ENCODE measurements at places on chromosomes 16 and 17.

DNA sequence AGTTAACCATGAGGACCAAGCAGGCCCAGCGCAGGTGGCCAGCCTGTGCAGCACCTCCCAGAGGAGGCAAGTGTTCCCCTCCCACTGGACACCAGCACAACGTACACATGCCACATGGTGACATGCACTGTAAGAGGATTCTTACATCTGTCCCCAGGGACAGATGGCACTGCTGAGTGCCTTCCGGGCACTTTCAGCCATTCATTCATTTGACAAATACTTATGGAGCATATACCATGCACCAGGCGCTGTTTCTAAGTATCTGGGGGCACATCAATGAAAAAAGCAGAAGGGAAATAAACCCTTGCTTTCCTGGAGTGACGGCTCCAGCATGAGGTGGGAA is 79.6 kb downstream of the GAS7 start:
- DNase-seq = no peak

DNA sequence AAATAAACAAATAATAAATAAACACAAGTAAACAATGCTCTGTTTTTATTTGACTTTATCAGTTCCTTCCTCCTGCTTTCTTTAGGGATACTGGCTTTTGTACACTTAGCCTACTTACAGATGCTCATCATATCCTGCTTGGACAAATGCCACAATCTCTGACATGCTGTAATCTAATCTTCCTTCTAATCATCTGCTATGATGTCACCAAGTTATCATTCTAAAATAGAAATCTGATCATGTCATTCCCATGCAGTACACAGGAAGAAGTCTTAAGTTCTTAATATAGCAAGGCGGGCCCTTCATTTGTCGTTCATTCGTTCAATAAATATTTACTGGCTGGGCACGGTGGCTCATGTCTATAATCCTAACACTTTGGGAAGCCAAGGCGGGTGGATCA is 9.1 kb upstream of the UBB start:
- no peak for DNase-seq

DNA sequence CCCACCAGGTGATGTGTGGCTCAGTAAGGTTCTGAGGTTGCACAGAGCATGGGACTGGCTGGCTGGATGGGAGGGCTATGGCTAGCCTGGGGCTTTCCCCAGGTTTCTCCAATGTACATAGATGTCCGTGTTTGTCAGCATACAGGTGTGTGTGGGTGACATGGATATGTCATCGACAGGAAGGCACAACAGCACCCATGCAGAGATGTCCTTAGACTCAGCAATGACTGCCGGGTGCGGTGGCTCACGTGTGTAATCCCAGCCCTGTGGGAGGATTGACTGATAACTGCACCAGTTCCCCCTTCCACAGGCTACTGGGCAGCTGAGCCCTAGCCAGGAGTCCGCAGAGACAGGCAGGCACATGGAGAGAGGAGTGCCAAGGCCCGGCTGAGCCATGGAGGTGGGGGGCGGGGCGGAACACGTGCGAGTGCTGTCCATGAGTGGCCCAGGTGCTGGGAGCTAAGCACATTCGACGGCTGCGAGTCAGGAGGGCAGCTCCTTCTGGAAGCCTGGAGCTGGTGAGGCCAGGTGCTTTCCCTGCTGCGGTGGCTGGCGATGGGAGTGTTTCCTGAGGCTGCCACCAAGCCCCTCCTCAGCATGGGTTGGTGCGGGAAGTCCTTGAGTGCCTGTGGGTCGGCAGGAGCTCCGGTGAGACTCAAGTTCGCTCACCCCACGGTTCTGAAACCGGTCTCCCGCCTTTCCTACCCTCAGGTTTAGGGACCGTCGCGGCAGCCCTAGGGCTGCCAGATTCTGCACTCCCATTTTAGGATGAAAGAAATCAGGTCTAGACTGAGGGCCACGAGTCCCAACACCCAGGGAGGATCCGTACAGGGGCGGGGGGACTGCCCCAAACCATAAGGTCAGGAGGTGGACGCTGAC is 858 bp upstream of the ASPSCR1 start:
- DNase-seq = peak; percentile 58

- no peak for DNase-seq
Measured at GRCh38 chr17:82281502-82282238, 8.2 kb upstream of the CSNK1D start.

DNA sequence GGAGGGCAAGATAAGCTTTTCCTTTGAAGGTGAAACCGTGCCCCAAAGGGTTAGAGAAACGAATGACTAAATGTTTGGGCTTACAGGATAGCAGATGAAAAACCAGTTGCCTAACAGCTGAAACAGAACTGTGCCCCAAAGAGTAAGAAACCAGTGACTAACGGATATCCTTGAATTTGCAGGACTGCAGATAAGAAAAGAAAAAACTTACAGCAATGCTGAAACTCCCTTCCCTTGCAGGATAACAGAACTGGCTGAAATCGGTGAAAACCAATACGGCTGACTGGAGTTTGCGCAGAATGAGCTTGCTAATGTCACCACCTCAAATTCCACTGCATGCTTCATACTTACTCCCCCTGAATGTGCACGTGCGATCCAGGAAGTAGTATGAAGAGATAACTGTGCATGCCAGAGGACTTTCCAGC is 175.2 kb upstream of the NLRP1 start:
- DNase-seq = no peak

DNA sequence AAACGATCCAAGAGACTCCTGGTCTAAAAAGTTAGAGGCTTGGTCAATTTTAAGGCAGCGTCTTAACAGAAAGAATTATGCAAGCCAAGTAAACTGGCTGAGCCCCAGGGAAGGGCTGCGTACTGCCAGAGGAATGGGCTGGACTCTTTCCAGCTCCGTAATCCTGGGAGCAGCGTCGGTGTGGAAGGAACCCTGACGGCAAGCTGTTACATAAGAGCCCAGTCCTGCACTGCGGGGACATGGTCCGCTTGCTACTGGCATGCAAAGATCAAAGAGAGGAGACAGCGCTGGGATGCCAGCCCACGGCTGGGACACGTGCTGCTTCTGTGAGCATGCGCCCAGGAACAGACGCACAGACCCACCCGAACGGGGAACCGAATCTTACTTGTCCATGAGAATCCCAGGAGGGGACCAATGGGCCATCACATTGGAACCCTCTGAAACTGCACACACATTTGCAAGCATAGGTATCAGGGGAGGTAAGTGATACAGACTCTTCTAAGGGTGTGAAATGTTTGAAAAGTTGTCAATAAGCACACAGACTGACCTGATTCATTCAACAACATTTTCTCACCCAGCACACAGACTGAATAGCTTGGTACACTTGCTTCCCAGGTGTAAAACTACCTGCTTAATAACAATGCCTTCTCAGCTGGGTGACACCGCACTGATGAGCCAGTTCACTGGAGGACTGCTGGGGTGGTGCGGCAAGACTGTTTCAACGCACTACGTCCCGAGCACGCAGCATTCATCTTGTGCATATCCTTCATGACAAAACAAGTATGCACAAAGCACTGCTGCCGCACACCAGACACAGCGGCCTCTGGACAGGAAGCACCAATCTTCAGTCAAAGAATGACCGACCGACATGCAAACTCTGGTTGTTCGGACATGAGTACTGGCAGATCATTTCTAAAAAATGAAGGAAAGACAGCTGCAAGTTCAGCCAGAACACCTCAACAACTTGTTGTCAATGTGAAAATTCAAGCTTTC is 94.9 kb downstream of the ANKRD11 start:
- DNase-seq = peak; percentile 43

GRCh38 chr17:42518046-42518754 is 17.8 kb upstream of the NAGLU start:
- peak; percentile 45 for DNase-seq

- no peak for DNase-seq
Measured at GRCh38 chr17:81390029-81390872, 5.0 kb upstream of the BAHCC1 start.

DNA sequence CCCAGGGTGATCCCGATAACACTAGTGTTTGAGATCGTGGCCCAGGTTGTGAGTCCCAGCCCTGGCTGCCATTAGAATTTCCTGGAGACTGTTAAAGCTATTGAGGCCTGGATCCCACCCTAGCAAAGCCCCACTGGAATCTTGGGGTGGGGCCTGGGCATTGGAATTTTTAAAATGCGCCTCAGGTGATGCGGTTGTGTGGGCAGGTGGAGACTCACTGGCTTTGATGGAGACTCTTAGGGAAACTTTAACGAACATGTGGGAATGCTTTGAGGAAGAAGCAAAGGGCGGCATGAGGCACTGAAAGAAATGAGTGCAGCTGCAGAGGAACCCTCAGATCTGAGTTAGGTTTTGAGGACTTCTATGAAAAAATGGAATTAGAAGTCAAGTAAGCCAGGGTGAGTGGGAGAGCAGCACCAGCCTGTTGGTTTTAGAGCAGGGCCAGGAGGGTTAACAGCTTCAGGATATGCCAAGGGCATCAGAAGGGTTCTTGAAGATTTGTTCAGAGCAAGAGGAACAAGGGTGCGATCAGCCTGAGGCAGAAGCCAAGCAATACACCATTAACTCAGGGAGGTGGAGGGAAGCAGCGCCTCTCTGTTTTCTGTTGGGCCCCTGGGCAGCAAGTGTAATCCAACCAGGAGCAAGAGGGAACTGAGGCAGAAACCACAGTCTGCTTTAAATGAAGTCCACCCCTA is 42.5 kb downstream of the KSR1 start:
- no peak for DNase-seq

DNA sequence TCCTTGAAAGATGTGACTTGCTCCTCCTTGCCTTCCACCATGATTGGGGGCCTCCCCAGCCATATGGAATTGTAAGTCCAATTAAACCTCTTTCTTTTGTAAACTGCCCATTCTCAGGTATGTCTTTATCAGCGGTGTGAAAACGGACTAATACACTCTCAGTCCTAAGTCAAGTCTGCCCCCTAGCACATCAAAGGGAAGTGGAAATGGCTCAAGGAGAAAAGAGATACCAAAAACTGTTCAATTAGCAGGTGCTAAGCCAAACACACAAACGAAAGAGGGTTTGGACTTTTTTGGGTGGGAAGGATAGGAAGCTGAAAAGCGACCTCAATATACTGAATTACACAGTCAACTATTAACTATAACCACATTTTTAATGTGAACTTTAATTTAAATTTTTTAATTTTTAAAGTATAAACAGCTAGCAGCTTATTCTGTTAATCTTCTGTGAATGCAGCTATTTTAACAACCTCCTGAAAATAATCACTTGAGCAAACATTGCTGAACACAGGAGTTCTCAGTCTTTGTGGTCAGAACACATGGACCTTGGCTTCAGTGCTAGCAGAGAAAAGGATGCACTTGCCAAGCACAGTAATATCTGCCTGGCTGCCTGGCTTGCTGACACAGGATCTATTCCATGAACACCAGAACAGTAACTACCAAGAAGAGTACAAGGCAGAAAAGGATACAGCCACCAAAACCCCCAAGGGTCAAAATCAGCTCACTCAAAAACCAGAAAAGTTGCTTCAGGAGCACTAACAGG is 10.9 kb downstream of the ZNF18 start:
- no peak for DNase-seq

GRCh38 chr17:8630802-8631553 is 453 bp upstream of the MYH10 start:
- DNase-seq = peak; percentile 99

DNA sequence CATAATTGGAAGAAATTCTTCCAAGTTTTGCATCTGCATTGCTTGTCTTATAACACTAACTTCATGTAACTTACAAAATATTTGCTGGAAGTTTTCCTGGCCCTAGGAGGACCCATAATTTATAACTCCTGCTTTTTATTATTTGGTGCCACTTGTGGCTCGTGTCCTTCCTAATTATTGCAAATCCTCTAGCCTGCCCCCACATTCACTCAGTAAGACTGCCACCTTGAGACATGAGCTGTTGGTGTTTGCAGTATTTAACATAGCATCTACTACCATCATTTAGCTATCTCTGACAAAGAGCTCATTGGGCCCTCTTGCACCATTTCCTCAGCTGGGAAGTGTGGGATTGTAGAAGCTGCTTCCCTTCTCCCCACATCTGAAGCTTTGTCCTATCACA is 49.5 kb downstream of the FTO start:
- DNase-seq = no peak

DNA sequence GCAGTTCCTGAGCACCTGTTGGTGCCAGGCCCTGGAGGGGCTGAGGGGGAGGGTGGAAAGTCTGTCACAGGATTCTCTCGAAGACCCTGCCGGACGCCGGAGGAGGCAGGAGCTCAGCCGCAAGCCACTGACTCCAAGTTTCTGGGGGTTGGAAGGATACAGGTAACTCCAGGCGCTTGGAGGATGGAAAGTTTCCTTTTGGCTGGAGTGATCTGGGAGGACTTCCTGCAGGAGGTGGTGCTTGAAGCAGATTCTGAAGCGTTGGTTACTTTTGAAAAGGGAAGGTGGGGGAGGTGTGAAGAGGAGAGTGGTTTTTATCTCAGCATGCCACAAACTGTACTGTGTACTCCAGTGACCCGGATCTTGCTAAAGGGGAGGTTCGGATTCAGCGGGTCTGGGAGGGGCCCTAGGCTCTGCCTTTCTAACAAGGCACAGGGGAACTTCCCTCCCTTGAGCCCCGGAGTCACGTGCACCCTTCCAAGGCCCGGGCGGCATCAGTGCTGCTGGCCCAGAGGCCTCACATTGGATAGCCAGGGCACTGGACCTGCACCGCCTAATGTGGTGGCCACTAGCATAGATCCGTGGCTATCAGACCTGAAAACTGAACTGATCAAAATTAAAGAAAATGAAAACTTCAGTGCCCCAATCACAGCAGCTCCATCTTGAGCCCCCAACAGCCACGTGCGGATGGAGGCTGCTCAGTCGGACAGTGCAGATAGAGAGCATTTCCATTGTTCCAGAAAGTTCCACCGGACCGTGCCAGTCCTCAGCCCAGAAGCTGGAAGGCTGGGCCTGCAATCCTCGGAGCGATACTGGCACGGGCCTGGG is 42.2 kb upstream of the GSE1 start:
- DNase-seq = no peak

DNA sequence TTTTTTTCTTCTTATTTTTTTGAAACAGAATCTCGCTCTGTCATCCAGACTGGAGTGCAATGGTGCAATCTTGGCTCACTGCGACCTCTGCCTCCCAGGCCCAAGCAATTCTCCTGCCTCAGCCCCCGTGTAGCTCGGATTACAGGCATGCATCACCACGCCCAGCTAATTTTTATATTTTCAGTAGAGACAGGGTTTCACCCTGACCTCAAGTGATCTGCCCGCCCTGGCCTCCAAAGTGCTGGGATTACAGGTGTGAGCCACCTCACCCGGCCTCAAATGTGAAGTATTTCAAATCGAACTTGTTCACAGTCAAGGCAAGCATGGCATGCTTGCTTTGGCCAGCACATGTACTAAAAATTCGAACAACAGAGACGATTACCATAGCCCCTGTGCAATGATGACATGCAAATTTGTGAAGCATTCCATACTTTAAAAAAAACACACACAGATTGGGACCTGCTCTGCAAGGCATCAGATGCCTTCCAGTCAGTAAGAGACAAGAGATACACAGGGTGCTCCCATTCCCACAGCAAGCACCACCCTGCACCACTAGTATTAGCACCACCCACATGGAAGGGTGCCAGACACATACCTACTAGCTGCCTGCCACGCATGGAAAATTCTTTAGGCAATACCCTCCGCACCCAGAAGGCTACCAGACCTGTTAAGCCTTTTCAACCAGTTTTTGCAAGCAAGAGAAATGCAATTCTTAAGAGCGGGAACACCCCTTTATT is 47.2 kb downstream of the ANKRD11 start:
- DNase-seq = peak; percentile 19

Measured in NCI-H1694 treated with DMSO at 0.1 percent for 48 hours (cell line).